Activated CD8-positive, alpha-beta memory T cell treated with anti-CD3 and anti-CD28 coated beads for 1 hour (primary cell): ENCODE measurements at places on chromosomes 3 and 15.

GRCh38 chr3:31802981-31803740, 177.9 kb downstream of the OSBPL10 start:
- no peak for DNase-seq

- no peak for DNase-seq
These were observed 62.8 kb downstream of the PEX5L start for GRCh38 chr3:179973931-179974361.

- no peak for DNase-seq
These were observed 16.4 kb downstream of the ZNF654 start for GRCh38 chr3:88075497-88075896.

- DNase-seq, result no peak
These were observed 34.3 kb downstream of the TLE3 start for GRCh38 chr15:70063261-70063925.

- DNase-seq, result no peak
These were observed 55.2 kb downstream of the RPL22L1 start for GRCh38 chr3:170814822-170815221.

GRCh38 chr3:161559177-161559998, 62.8 kb downstream of the OTOL1 start:
- no peak for DNase-seq

DNA sequence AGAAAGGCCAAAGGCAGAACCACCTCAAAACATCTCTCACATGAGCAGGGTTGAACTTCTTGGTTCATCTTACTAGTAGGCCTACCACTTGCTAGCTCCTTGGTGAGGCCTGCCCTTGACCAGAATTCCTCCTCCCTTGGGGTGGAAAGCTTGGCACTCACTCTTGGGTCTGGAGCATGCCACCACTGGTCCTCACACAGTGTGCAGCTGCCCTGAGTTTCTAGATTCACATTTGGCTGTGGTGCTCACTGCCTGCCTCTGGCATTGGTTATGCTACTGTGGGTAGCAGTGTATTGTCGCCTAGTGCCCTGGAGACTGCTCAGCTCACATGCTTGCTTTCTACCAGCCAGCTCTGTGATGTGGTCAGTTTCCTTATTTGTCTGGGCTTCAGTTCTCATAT, 23.7 kb downstream of the OXNAD1 start:
- DNase-seq, result no peak

- DNase-seq, result no peak
These were observed 19.4 kb downstream of the TMOD3 start for GRCh38 chr15:51848811-51849210.

DNA sequence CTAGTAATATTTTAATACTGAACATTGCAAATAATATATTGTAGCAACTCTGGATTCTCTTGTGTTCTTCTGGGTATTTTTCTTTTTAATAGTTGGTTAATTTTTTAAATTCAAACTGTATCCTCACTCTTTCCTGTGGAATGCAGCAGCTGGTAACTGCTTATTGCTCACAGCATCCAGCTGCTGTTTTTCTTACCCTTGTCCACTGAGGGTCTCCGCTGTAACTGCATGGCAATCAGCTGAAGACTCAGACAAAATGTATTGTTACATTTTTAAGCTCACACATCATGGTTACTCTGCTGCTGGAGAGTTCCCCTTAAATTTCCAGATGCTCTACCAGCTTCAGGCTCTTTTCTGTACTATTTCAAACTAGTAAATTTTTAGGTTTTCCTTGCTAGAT, 227.6 kb downstream of the MBNL1 start:
- no peak for DNase-seq

- DNase-seq, result no peak
These were observed 15.1 kb upstream of the SGO1 start for GRCh38 chr3:20201143-20201542.

DNA sequence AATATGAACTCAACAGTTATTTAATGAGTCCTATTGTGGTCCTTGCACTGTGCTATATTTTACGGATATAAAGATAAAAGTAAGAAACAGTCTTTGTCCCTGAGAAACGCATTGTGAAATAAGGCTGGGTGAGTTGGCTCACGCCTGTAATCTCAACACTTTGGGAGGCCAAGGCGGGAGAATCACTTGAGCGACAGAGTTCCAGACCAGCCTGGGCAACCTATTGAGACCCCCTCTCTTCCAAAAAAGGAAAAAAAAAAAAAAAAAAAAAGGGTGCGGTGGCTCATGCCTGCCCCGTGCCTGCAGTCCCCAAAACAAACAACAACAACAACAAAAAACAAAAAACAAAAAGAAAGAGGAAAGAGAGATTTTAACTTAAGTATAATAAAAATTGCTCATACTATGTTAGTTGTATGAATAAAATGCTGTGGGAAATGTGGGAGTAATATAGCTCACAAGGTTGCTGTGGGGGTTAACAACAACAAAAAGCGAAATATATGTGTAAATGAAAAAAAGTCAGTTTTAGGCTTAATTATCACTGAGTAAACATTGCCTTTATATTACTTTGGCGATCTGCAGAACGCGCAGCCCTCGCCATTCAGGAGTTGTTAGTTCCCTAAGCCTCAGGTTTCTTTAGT, 461 bp upstream of the FNDC3B start:
- no peak for DNase-seq

DNA sequence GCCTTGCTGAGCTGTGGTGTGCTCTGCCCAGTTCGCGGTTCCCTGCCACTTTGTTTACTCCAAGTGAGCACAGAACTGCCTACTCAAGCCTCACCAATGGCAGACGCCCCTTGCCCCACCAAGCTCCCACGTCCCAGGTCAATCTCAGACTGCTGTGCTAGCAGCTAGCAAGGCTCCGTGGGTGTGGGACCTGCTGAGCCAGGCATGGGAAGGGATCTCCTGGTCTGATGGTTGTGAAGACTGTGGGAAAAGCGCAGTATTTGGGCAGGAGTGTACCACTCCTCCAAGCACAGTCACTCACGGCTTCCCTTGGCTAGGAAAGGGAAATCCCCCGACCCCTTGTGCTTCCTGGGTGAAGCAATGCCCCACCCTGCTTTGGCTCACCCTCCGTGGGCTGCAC, 45.0 kb downstream of the SLC12A6 start:
- no peak for DNase-seq

- DNase-seq, result no peak
These were observed 332.2 kb upstream of the GOLIM4 start for GRCh38 chr3:168427835-168428475.

GRCh38 chr3:169953462-169954141, 13.0 kb upstream of the SEC62 start:
- DNase-seq, result no peak

DNA sequence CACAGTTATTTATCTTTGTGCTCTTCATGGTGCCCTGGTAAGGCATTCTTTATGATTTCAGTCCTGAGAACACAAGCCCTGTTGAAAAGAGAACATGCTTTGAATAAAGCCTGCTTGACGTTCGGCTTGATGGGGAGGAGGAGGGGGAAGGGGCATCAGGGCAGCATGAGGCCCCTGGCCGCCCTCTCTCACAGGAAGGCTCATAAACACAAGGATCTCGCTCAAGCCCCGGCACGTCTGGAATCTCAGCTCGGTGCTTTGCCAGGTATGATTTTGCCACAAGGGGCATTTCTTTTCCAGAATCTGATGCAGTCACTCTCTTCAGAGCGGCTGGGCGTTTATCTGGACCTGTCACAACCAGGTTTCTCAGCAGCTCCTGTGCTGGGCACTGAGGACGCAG, 129.4 kb downstream of the DNAJB8 start:
- DNase-seq, result no peak

DNA sequence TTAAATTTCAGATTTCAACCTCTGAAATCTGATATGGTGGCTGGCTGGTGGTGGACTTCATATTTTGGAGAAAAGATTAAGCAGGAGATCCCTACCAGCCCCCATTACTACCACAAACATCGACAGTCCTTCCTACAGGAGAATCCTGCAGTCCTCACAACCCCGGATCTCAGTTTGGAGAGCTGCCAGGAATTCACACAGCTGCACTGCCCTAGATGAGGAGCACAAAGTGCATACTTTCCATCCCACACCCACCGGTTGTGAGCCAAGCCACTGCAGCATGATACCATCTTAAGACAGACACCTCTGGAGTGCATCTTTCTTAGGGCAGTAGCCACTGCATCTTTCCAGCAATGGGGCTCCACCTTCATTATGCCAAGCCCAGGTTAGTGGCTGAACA, 185.5 kb upstream of the GPR149 start:
- no peak for DNase-seq

DNA sequence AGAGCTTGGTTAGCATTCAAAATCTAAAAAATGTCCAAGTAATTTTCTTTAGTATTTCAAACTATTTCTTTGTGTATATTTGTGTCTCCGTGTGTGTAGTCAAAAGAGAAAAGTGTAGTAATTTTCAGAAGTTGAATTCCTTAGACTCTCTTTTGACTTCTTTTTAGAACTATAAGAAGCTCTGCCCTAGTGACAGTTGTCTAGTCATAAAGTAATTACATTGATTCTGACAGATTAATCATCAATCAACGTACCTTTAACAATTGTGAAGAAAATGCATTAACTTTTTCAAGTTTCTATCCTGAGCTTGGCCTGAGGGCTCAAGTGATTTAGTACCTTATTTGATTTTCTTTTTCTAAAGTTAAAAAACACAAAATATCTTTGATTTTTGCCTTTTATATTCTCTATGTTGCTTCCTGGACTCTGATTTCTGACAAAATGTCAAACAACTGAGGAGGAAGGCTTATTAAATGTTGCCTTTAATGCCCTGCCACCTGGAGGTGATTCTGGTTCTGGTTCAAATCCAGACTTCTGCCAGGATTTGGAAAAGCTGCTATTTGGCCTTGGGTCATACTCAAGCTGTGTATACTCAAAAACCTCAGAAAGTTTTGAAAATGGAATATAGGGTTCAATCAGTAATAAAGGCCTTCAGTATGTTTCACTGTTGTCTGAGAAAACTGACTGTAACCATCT, 653.6 kb downstream of the NSUN3 start:
- no peak for DNase-seq

GRCh38 chr3:17231537-17232261, 346.9 kb downstream of the PLCL2 start:
- no peak for DNase-seq

DNA sequence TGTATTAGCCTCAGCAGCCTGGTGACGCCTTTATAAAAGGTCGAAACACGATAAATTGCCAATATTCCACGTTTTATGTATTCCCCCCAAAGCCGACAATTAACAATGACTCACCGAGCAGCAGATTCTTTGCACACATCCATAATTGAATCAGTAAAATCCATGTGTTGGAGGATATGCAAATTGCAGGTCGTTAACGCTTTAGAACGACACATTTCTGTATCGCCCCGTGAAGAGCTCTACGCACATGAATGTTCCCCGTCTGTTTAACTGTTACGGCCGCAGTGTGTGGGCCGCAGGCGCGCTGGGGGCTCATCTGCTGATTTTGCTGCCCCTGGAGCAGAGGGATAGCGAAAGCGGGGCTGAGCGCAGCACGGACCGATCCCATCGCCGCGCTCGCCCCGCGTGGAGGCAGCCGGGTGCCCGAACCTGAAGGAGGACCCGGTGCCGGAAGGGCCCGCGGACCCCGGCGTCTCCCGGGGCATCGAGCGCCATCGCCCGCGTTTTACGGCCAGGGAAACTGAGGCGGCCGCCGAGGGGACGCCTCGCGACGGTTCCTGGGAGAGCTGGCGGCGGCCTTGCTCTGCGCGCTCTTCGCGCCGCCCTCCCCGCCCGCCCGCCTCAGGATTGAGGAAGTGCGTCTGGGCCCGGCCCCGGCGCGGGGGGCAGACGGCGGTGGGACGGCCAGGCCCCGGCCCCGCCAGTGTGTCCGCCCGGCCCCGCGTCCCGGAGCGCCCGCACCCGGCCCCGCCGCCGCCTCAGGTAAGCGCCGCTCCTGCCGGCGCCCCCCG, at the start of gene LRRK1:
Gene LRRK1 (plus strand): TSS at position 668 of the 791 bp plus-strand sequence. CDS start 5,276 bp downstream, outside the sequence.
- DNase-seq, result no peak

GRCh38 chr3:187296058-187296457, 4.5 kb upstream of the MASP1 start:
- no peak for DNase-seq

DNA sequence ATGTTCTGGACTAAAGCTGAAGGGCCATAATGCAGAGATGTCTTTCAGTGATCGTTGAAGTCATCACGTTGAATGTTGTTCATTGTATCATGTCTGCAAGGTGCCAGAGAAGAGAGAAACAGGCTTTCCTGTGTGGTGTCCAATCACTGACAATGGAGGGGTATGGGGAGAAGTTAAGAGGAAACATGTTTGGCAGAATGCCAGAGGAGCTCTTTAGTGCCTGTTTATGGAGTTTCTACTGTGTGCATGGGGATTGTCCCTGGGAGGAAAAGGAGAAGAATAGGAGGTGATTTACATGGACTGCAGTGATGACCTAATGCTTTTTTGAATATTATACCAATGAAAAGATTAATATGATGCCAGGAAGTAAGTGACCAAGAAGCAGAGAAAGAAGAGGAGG, 11.7 kb downstream of the SCAANT1 start:
- DNase-seq, result no peak

GRCh38 chr3:177050501-177051237, 146.6 kb downstream of the TBL1XR1 start:
- no peak for DNase-seq

DNA sequence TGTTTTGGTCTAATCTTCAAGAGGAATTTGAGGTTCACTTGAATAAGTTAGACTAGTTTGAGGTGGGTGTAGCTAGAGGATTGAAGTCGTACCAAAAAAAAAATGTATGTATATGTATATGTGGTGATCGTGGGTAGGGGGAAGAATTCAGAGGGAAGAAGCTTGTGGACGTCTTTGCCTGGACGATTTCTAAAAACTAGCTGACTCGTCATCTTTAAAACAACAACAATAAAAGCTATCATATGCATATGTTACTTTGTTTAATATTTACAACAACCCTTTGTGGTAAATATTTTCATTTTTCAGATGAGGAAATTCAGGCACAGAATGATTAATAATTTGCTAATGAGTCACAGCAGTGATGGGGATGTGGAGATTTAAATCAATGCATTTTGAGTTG, 18.1 kb downstream of the RNF111 start:
- no peak for DNase-seq

- no peak for DNase-seq
These were observed 659 bp upstream of the ARRDC4 start for GRCh38 chr15:97959724-97960363.

- DNase-seq, result no peak
These were observed 406.1 kb upstream of the ONECUT1 start for GRCh38 chr15:53196242-53196641.

DNA sequence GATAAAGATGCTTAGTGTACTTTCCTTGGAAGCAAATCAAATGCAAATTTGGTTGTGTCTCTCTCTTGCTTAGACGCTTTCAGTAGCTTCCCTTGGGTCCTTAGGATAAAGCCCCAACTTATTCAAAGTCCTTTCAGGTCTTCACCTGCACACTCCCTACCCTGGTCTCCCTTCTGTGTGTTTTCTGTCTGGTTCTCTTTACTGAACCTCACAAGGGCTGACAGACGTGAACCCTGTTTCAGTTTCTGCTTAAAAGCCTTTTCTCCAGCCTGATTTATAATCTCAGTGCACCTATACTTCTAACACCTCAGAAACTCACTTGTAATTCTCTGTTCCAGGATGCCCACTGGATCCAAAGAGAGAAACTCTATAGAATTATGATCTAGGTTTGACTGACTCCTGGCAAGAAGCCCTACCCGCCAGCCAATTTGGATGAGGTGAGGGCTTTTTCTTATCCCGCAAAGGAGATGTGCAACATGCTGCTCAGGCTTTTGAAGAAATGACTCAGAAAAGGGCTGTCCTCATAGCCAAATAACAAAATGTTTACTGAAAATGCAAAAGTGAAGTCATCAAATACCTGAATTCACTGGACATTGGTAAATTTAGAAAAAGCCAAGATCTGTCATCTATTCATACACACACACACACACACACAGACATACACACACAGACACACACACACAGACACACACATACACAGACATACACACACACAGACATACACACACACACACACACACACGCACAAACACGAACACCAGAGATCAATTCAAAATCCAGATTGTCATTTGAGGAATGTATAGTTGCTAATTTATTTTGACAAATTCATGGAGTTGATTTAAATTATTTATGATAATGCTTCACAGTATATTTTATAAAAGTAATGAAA, 102.4 kb upstream of the EOMES start:
- DNase-seq, result no peak
